Activated CD8-positive, alpha-beta T cell treated with anti-CD3 and anti-CD28 coated beads, Interleukin-2, amount 10 ng/mL, durations not matched to agents 7 days and 5 days (primary cell): ENCODE measurements at places on chromosomes 12 and 14. TPM values are rescaled to one million over a fixed set of nuclear protein-coding genes. Genes with fewer than 3 reads are reported as not detected.

DNA sequence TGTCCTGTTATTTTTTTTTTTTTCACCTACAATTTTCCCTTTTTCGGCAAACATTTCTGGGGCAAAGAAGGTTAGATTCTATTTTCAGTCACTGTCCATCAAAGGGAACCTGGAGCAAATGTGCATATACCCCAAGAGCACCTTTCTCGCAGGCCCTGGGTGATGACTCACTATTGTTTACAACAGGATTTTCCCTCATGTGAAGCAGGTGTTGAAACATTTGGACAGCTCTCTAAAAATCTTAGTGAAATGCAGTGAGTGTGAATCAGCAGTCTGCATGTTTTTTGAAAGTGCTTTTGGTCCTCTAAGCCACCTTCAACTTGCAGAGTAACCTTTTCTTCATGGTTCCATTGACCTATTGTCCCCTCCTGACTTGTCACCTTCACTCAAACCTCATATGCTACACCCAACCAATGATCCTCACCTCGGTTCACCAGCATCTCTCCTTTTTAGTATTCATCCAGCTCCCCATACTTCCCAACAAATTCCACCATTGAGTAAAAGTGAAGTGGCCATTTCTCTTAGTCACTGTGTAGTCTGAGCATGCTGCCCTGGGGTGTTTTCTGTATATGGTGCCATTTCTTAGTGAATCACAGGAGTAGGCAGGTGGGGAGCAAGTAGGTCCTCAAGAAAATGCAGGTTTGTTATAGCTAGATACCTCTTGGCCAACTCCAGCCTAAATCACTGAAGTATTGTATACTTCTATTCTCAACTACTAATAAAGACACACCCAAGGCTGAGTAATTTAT is 260.2 kb downstream of the BMP4 start:
- no peak for DNase-seq

DNA sequence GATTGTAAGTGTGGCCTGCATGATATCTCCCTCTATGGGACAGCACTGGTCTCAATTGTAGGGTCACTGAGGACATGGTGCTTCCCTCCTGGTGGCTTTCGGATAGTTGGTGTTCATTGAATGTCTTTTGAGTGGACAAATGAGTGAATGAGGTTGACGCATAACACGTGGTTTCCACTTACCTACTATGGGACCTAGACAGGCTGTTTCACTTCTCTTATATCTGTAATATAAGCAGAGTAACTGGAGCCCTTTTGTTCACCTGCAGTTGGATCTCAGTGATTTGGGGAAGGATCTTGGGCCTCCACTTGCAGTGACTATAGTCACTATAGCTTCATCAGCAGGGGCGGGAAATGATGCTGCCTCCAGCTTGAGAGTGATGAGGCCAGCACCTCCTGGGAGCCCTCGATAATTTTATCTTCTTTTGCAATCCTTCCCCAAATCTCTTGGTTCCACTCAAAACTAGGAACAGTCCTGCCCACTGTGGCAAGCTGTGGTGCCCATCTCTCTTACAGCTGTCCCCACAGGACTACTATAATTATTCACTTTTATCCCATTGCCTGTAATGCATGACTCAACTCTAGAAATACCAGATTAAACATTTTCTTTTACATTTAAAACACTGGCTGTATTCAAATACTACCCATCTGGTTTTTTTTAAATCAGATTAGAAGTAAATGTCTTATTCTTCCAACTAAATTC is 242.9 kb downstream of the CHST11 start:
- no peak for DNase-seq

- DNase-seq: no peak
These were observed 35.2 kb downstream of the UBE3B start for GRCh38 chr12:109512608-109513007.

GRCh38 chr12:54017878-54018467 is 9.2 kb downstream of the HOXC8 start:
- peak; percentile 83 for DNase-seq

GRCh38 chr14:46381674-46382073 is 269.9 kb downstream of the RPL10L start:
- DNase-seq: no peak

DNA sequence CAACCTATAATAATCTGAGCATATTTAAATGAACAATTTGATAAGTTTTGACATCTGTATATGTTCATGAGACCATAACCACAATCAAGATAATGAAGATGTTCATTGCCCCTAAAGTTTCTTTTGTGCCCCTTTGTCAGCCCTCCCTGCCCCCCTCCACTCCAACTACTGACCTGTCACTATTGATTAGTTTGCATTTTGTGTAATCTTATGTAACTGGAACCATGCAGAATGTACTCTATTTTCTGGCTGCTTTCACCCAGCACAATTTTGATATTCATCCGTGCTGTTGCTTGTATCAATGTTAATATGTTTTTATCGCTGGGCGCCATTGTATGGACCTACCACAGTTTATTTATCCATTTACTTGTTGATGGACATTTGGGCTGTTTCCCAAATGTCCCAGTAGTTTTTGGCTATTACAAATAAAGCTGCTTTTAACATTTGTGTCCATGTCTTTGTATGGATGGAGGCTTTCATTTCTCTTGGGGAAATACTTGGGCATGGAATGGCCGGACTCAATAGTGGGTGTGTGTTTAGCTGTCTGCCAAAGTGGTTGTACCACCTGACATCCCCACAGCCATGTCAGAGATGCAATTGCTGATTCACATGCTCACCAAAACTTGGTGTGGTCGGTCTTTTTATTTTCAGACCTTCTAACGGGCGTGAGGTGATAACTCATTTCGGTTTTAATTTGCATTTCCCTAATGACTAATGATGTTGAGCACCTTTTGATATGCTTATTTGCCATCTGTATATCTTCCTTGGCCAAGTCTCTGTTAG is 38.9 kb downstream of the EML1 start:
- no peak for DNase-seq

DNA sequence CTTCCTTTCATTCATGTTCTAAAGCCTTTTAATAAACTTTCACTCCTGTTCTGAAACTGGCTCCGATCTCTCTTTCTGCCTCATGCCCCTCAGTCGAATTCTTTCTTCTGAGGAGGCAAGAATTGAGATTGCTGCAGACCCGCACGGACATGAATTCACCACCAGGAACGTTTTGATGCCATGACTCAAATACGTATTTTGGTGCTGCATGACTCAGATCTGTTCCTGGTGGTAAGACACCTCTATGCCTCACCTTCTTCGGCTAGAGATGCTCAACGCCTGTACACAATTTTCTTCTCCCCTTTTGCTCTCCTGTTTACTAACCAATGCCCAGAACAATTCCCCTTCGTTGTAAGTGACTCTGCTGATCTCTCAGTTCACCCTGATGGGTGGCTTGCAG is 52.0 kb upstream of the RIMBP2 start:
- no peak for DNase-seq

- DNase-seq: no peak
These were observed 14.9 kb upstream of the POLR3B start for GRCh38 chr12:106342397-106343213.

GRCh38 chr14:31718585-31718984 is 157.4 kb downstream of the NUBPL start:
- DNase-seq: no peak

- DNase-seq: no peak
These were observed 6.7 kb downstream of the ANO4 start for GRCh38 chr12:100801320-100801719.

DNA sequence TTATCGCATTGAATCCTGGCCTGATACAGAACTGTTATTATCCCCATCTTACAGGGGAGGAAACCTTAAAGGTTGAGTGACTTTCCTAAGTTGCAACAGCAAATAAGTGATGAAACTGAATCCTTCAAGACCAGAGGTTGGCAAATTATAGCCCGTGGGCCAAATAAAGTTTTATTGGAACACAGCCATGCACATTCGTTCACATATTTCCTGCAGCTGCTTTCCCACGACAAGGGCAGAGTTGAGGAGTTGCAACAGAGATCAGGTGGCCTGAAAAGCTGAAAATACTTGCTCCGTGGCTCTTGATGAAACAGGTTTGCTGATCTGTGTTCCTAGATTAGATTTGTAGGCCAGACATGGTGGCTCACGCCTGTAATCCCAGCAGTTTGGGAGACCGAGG is 126.7 kb downstream of the PHETA1 start:
- DNase-seq: no peak

GRCh38 chr14:29273513-29273912 is 506.9 kb downstream of the FOXG1 start:
- DNase-seq: no peak

DNA sequence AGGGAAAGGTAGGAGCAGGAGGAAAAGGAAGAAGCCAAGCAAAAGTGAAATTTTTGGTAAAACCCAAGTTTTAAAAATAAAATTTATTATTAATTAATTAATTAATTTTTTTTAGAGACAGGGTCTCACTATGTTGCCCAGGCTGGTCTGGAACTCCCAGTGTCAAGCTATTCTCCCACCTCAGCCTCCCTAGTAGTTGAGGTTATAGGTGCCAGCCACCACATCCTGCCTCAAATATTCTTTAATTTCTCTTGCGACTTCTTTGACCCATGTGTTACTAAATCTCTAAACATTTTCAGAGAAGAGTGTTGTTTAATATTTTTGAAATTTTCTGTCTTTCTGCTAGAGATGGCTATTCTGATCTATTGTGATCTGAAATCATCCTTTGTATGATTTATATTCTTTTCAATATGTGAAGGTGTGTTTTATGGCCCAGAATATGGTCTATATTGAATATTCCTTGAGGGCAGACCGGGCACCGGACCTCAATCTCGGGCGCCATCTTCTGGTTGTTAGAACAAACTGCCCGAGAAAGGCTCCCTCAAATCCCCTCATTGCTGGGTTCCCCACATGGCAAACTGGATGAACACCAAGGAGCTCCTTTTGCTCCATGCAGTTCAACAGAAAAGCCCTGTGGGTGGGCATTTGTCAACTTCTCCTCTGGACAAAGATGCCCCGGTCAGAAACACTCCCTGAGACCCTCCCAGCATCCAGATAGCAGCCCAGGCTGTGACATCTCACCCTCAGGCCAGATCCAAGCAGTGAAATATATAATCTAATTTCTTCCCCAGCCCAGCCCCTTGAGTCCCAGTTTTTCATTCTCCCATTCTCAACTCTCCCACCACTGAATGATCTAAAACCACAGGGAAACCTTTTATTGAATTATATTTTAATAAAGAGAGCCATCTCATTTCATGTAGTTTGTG is 110.5 kb downstream of the ASCL4 start:
- DNase-seq: peak; percentile 71

Gene TEX22
- 2.4 TPM for total RNA-seq

Gene PSMB5
- 74.5 TPM for total RNA-seq

Gene FAM186B
- 0.21 TPM for total RNA-seq

Gene CAND1
- total RNA-seq: 153 TPM

Gene AP4S1
- 7.7 TPM for total RNA-seq

Gene KLRC4
- total RNA-seq: 4.9 TPM
